Muscle of leg (tissue), 16 donors: ENCODE measurements at places on chromosomes 3 and 15. TPM values are rescaled to one million over a fixed set of nuclear protein-coding genes. Genes with fewer than 3 reads are reported as not detected.

The MOBP gene
- total RNA-seq = not detected

The GRK7 gene
- total RNA-seq = 0.04 TPM

GRCh38 chr3:21345382-21345976 lies 405.5 kb downstream of the ZNF385D start:
- no peak overlapping the region for H3K4me3 ChIP-seq
- no peaks in the 10 kb centered on the region for H3K4me1 ChIP-seq
- no peak overlapping the region for H3K27ac ChIP-seq
- no peaks in the 10 kb centered on the region for H3K36me3 ChIP-seq

GRCh38 chr15:88377509-88377908 lies 89.7 kb downstream of the MRPL46 start:
- peaks cover 4% of the 10 kb centered on the region for H3K27me3 ChIP-seq
- H3K4me3 ChIP-seq = no peak overlapping the region
- no peaks in the 10 kb centered on the region for H3K36me3 ChIP-seq
- H3K4me1 ChIP-seq = peaks cover 6% of the 10 kb centered on the region

DNA sequence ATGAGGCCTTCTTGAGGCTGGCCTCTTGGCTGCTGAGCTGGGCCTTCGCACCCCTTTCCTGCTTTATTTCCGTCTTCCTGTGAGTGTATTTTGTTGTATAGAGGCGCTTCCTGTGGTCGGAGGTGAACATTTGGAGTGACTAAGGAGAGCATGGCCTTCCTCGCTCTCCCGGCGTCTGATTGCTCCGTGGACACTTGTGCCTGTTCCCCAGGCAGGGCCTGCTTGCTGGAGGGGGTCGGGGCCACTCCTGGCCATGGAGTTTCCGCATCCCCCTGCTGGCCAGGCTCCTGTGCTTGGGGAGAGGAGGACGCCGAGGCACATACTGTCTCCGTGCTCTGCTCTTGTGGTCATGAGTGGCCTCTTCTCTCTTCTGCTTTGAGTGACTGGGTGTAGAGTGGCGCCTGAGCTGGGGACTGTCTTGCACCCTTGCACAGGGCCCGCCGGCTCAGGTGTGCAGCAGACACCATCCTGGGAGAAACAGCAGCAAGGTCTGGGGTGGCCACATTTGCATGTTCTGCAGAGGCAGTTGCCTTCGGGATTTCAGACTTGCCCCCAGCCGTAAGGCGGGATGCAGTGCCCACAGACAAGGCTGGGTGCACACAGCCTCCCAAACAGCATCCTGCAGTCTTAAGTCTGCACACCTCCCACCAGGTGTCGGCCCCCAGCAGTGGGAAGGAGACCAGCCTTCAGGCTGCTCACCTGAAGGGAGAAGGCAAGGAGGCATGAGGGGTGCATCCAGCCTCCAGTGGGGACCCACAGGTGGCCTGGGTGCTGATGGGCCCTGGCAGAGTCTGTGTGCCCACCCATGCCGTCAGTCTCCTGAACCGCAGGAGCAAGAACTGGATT lies 16.4 kb downstream of the KLF13 start:
- DNase-seq = no peak
- H3K27me3 ChIP-seq = no peaks in the 10 kb centered on the region
- H3K36me3 ChIP-seq = peaks cover 10% of the 10 kb centered on the region
- H3K4me3 ChIP-seq = no peak overlapping the region

DNA sequence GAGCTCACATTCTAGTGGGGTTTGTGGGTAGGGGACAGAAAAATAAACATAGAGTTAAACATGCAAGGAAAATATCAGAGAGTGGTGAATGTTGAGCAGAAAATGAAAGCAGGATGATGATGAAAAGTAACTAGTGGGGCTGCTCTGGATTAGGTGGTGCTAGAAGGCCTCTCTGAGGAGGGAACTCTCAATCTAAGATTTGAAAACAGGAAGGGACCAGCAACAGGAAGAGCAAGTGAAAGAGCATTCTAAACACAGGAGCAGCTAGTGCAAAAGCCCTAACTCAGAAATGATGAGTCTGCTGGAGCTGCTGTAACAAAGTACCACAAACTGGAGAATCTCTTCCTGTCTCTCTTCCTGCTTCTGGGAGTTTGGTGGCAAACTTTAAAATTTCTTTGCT lies 468.6 kb upstream of the AGTR1 start:
- no peaks in the 10 kb centered on the region for H3K36me3 ChIP-seq
- no peak overlapping the region for H3K4me3 ChIP-seq
- no peak overlapping the region for H3K27ac ChIP-seq
- DNase-seq = no peak

DNA sequence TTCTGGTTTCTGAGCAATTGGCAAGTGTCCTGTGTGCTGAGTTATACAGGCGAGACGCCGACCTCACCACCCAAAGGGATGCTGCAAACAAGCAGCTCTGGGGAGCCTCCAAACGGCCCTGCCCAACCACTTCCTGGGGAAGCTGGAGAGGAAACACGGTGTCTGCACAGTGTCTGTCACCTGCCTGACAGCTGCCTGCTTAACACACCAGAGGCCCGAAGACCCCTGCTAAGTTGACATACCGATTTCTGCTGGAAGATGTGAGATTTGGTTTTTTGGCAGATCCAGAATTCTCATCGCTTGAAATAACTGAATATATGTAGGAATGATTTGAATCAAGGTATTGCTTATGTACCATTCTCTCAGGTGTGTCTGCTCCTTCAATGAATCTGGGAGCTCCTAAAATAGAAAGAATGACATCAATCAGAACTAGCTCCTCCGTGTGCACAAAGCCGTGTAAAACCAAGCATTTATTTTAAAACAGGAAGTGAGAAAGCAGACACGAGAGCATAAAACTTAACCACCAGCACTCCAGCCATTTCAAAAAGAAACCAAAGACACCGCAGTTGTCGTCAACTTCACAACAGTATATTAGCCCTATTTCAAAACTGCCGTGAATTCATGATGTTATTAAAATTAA lies 27.2 kb downstream of the LRRC2 start:
- H3K27ac ChIP-seq = no peak overlapping the region
- no peaks in the 10 kb centered on the region for H3K36me3 ChIP-seq
- H3K4me1 ChIP-seq = no peaks in the 10 kb centered on the region
- H3K4me3 ChIP-seq = no peak overlapping the region
